ENCODE measurements at places on chromosomes 5 and 9. TPM values are rescaled to one million over a fixed set of nuclear protein-coding genes. Genes with fewer than 3 reads are reported as not detected.

The TMOD1 gene
- 104 TPM for polyA plus RNA-seq

The BTNL3 gene
- polyA plus RNA-seq: not detected

The PHF2 gene
- polyA plus RNA-seq: 61.1 TPM

The DEPDC1B gene
- 7.1 TPM for polyA plus RNA-seq

The CDH6 gene
- polyA plus RNA-seq: 30.0 TPM

The HRH2 gene
- 3.8 TPM for polyA plus RNA-seq

The SMC2 gene
- polyA plus RNA-seq: 17.9 TPM

The PNPLA7 gene
- 6.5 TPM for polyA plus RNA-seq

The IFNA7 gene
- not detected for polyA plus RNA-seq

The DBN1 gene
- polyA plus RNA-seq: 273 TPM

The RNF208 gene
- polyA plus RNA-seq: 66.6 TPM

The SLC9A3 gene
- polyA plus RNA-seq: 5.6 TPM

The SPINK7 gene
- not detected for polyA plus RNA-seq

The OR1J2 gene
- polyA plus RNA-seq: not detected

The LARP1 gene
- 136 TPM for polyA plus RNA-seq

The STK32A gene
- polyA plus RNA-seq: 17.9 TPM

The CDH9 gene
- polyA plus RNA-seq: 6.2 TPM

The TMEM174 gene
- polyA plus RNA-seq: 0.14 TPM

The ZNG1A gene
- polyA plus RNA-seq: 45.1 TPM

The FAM114A2 gene
- 16.4 TPM for polyA plus RNA-seq

The CMYA5 gene
- polyA plus RNA-seq: 4.3 TPM

The ARL14EPL gene
- not detected for polyA plus RNA-seq

The PCDHB2 gene
- polyA plus RNA-seq: 10.8 TPM

The SPINK13 gene
- polyA plus RNA-seq: 1.6 TPM

The SLC2A8 gene
- polyA plus RNA-seq: 32.3 TPM

The PCDHGA7 gene
- polyA plus RNA-seq: 6.7 TPM

The OR5C1 gene
- not detected for polyA plus RNA-seq

The OBP2B gene
- polyA plus RNA-seq: not detected

The TMEFF1 gene
- polyA plus RNA-seq: 18.0 TPM

The BARX1 gene
- not detected for polyA plus RNA-seq

The CCDC152 gene
- 9.5 TPM for polyA plus RNA-seq

The ADGRD2 gene
- 29.7 TPM for polyA plus RNA-seq

The PCDHA6 gene
- polyA plus RNA-seq: 12.8 TPM

The SPATA31C1 gene
- polyA plus RNA-seq: 1.1 TPM

The FOXI1 gene
- polyA plus RNA-seq: not detected

The MIGA2 gene
- 24.4 TPM for polyA plus RNA-seq

The PIP5KL1 gene
- polyA plus RNA-seq: 16.4 TPM

The BSPRY gene
- 0.75 TPM for polyA plus RNA-seq

The PCDHAC1 gene
- 3.6 TPM for polyA plus RNA-seq

The KCNN2 gene
- polyA plus RNA-seq: 17.4 TPM

The PROB1 gene
- polyA plus RNA-seq: 7.1 TPM

The ACOT12 gene
- 0.80 TPM for polyA plus RNA-seq

The DBH gene
- 2.2 TPM for polyA plus RNA-seq

The CD274 gene
- 2.3 TPM for polyA plus RNA-seq
